ENCODE measurements at places on chromosomes 12 and 14. TPM values are rescaled to one million over a fixed set of nuclear protein-coding genes. Genes with fewer than 3 reads are reported as not detected.

The VWF gene
- 1,041 TPM for polyA plus RNA-seq

The CSRP2 gene
- 7.2 TPM for polyA plus RNA-seq

The MYBPC1 gene
- not detected for polyA plus RNA-seq

The ATL1 gene
- polyA plus RNA-seq, result 1.4 TPM

The PYGL gene
- polyA plus RNA-seq, result 12.1 TPM

The REP15 gene
- polyA plus RNA-seq, result 0.94 TPM

The CERS5 gene
- polyA plus RNA-seq, result 118 TPM

The TSHR gene
- polyA plus RNA-seq, result not detected

The RNASE7 gene
- polyA plus RNA-seq, result not detected

The PHLDA1 gene
- polyA plus RNA-seq, result 13.8 TPM
